ENCODE measurements at places on chromosomes 1 and 21.

- no peak for DNase-seq
Measured at GRCh38 chr21:34693192-34693810, 24.5 kb downstream of the CLIC6 start.

- no peak for DNase-seq
Measured at GRCh38 chr1:12528021-12528852, 89.8 kb downstream of the DHRS3 start.

- DNase-seq, result no peak
Measured at GRCh38 chr1:55128418-55128995, 86.7 kb downstream of the USP24 start.

- DNase-seq, result no peak
Measured at GRCh38 chr21:17390569-17390968, 122.3 kb upstream of the CXADR start.

- no peak for DNase-seq
Measured at GRCh38 chr1:217153361-217153760, 430.1 kb upstream of the ESRRG start.

DNA sequence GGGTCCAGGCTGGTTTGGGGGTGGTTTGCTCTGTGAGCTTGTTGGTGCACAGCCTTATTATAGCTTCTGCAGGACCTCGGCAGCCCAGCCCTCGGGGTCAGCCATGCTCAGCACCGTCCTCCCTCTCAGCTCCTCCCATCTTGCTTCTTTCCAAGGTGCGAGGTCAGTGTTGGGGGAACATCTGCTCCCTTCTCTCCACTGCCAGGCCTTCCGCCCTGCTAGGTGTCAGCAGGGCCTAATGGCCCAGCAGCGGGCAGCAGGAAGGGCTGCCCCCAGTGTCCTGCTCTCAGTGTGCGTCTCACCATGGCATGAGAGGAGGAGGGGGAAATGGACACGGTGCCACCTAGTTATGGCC is 36.5 kb upstream of the LRRC3 start:
- DNase-seq, result no peak

DNA sequence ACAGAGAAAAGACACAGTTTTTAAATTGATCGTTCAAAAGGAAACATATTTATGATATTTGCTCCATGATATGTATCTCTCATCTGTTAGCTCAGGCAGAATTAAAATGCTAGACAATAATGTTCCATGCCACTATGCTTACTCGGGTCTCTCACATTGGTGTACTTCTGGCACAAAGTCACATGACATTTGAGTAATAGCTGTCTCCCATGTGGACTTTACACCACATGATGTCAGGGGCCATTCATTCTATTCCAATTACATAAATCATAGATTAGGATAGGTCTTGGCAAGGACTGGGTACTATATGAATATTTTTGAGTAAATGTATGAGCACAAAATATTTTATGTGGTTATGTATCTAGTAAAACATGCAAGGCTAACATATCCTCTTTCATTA is 648.4 kb downstream of the PLA2G4A start:
- DNase-seq, result no peak

- DNase-seq, result no peak
Measured at GRCh38 chr1:164261691-164262240, 297.2 kb upstream of the PBX1 start.

GRCh38 chr1:188249811-188250210 is 1421.1 kb downstream of the PLA2G4A start:
- DNase-seq, result no peak

- DNase-seq, result no peak
Measured at GRCh38 chr1:23371987-23372880, 2.6 kb upstream of the ZNF436 start.

- DNase-seq, result no peak
Measured at GRCh38 chr1:157154291-157154690, 16.1 kb upstream of the ETV3 start.

GRCh38 chr1:7388488-7389185 is 382.5 kb upstream of the VAMP3 start:
- DNase-seq, result no peak

Data from stimulated activated CD4-positive, alpha-beta T cell treated with anti-CD3 and anti-CD28 coated beads, TNF-alpha, amount 100 ng/mL, for 1 hour (primary cell).